ENCODE measurements at places on chromosomes 4 and X. TPM values are rescaled to one million over a fixed set of nuclear protein-coding genes. Genes with fewer than 3 reads are reported as not detected.

DNA sequence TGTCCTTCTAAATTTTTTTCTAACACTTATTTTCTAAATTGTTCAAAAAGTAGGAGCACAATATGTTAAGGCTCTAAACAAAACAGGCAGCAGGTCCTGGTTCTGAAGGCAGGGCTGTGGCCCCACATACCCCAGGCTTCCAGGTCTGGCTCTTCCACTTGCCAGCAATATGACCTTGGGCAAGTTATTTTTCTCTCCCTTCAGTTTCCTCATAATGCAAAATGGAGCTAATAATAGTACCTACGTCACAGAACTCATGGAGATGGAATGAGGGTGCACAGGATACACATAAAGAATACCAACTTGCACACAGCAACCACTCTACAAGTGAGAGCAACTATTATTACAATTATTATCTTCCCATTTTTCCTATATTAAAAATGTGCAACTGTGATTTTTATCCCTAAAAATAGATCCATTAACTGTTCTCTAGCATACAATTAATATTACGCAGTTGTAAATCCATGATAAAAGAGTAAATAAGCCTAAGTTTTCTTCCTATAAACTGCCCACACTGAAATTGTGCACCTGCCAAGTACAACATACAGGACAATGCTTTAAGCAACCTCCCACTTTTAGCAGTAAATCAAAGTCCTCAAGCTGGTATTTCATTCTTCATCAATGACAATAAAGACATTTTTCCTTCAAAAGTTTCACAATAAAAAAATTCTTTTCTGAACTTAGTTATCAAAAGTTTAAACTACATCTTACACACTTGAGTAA is 27.0 kb downstream of the OTUD4 start:
- DNase-seq, result no peak

DNA sequence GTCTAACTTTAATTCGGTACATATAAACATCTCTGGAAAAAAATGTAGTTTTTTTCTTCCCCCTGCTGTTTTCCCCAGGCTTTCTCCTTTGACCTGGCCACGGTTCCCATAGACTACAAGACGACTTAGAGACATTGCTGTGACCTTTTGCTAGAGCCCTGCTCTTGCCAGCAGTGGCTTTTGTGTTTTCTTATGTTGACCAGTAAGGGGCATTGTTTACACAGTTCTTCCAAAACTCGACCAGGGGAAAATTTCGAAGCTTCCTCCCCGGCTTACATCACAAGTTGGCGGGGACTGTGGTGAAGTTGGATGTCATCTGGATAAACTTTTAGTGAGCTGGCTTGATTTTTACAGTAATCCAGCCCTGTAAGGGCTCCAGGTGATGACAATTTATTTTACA is 9.3 kb downstream of the CCDC160 start:
- no peak for DNase-seq

GRCh38 chr4:10008609-10009005 is 12.7 kb downstream of the SLC2A9 start:
- no peak for DNase-seq

- no peak for DNase-seq
Observed at GRCh38 chr4:168630445-168631187, 133.8 kb downstream of the PALLD start.

Gene FRMD7
- not detected for total RNA-seq

Gene PRSS12
- total RNA-seq, result 1.6 TPM

Data from Caco-2 (cell line).